Lower leg skin (tissue), 4 donors: ENCODE measurements at places on chromosomes 4 and X. TPM values are rescaled to one million over a fixed set of nuclear protein-coding genes. Genes with fewer than 3 reads are reported as not detected.

C4orf51 gene
- total RNA-seq = not detected

ADH1A gene
- total RNA-seq = not detected

MAGEA2B gene
- total RNA-seq = not detected

FTHL17 gene
- not detected for total RNA-seq

STPG2 gene
- 0.49 TPM for total RNA-seq

DNA sequence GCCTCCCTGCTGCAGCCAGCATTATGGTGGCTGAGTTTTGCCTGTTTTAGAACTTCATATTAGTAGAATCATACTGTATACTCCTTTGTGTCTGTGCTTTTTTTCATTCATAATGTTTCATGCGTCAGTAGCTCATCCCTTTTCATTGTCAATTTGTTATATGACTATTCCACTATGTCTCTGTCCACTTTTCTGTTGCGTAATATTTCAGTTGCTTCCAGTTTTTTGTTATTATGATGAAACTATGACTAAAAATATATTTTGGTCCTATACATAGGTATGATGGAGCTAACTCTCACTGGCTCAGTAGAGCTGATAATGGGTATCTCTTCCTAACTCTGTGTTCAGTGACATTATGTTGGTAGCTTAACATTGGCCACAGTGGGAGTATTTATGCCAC lies 48.3 kb downstream of the DMP1 start:
- DNase-seq = no peak

- DNase-seq = peak; percentile 96
These were observed at the start of gene PUDP for GRCh38 chrX:7147978-7148854. PUDP (minus strand) TSS chrX:7148153; CDS start chrX:7148113, 40 bp downstream.

DNA sequence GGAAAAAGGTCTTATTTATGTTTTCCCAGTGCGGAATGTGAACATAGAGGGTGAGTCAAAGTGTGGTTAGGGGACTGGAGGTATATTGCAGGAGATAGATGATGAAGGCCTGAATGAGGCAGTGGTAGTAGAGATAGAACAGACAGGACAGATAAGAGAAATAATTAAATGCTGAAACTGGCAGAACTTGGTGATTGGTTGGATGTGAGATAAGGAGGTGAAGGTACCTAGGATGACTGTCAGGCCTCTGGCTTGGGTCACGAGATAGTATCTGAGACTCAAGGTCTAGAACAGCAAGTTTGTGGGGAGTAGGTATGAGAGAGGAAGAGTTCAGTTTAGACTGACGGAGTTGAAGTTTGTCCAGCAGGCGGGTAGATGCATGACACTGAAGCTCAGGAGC lies 3.5 kb downstream of the MND1 start:
- no peak for DNase-seq

- DNase-seq = no peak
These were observed 223.9 kb downstream of the CAMK2D start for GRCh38 chr4:113537628-113538027.

GRCh38 chrX:134875671-134876070 lies 115.1 kb upstream of the SMIM10 start:
- no peak for DNase-seq

DNA sequence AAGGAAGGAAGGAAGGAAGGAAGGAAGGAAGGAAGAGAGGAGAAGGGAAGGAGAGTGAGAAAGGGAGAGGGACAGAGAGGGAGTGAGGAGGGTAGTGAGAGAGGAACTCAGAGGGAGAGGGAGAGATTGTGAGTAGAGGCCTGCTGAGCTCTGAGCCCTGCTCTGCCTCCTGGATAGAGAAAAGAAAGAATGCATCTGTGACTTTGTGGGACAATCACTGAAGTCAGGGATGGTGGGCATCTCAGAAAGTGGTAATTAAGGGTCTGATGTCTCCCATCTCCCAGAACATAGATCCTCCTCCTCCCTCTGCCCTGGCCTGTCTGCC lies 142.9 kb upstream of the BANK1 start:
- no peak for DNase-seq

DNA sequence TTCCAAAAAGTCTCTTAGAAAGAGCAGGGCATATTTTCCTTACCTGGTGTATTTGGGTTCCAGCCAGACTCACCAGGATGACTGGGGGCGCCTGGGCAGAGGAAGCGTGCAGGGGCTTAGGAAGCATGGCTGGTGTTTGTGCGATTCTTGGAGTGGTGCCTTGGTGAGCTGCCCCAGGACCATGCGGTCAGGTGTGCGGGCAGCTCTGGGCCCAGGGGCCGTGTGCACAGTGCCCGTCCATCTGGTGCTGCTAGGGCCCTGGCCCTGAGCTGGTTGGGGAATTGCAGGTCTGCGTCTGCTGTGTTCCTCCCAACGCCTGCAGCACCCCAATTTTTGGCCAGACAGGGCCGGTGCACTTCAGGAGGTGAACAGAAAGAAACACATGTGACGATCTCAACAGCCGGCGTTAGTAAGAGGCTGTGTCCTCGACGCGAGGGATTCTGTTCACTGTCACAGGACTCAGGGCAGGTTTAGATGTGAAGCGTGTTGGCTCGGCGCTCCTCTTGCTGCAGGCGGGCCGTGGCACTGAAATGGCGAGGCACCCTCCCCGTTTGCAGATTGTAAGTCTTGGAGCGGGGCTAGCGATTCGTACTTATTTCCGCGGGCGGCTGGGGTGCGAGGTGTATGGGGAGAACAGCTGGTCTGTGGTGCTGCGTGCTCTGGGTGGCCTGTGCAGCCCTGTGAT lies 15.2 kb downstream of the RGS12 start:
- DNase-seq = peak; percentile 83

DNA sequence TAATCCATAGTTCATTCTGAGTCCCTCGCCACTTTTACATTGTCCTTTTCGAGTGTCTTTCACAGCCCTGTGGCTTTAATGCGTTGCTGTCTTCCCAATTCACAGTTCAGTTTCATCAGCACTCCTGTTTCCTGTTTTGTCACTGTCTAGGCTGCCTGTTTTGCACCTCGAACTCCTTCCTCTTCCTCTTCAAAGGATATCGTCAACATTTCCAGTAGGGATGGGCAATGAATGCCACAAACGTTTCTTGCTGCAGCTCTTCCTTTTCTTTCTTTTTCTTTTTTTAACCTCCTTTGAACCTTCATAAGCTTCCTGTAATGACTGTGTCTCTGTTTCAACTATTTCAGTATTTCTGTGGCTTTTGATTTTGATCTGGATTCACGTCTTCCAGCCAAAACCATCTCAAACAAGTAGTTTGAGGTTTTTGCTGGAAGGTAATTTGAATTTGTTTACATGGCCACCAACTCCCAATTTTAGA lies 105.4 kb downstream of the ANXA3 start:
- DNase-seq = peak; percentile 29

- no peak for DNase-seq
These were observed 150.8 kb downstream of the PTTG2 start for GRCh38 chr4:38111024-38111423.

DNA sequence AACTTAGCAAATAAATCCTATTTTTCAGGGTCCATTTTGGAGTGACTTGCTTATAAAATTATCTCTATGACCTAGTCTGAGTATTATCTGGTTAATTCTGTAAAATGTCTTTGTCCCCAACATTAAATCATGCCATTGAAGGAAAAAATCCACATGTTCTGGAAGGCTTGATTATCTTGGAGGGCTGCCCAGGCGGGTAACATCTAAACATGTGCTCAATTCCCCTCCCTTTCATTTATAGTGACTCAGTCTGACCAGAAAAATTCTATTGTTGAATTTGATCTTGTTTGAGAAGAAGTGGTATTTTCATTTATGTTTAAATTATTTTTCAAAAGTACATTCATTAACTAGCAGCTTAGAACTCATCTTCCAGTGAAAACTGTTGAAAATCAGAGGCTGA lies 55.4 kb upstream of the SLC10A7 start:
- DNase-seq = no peak

DNA sequence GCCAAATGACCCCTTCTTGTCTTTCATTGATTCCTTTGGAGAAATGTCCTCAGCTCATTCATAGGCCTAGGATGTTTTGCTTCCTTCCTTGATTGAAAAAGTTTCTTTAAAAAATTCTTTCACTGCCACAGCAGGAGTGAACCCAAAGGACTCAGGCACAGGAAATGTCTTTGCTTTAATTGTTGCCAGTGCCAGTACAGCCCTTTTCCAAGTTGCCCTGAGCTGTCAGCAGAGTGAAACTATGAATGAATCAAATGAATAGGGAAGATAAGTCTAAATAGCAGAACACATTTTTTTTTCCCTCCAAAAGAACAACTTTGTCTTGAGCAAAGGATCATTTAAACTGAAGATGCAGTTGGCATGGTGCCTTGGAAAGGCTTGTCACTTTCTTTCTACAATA lies 63.8 kb upstream of the SLC4A4 start:
- no peak for DNase-seq

DNA sequence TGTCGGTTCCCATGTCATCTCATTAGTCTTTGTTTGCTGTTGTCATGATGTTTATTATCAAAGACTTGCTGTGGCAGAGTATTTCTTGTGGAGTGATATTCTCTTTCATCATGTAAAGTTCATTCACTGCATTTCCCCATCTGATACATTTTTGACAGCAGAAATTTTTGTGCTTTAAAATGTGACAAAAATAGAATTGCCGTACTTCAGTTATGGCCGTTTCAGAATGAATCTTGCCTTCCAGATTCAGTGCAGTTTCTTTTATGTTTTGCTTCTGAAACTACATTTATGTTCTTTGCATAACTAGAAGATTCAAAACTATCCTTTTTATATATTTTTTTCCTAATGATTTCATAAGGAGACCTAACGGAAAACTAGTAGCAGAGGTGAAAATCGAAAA lies 10.0 kb downstream of the CSTF2 start:
- no peak for DNase-seq

DNA sequence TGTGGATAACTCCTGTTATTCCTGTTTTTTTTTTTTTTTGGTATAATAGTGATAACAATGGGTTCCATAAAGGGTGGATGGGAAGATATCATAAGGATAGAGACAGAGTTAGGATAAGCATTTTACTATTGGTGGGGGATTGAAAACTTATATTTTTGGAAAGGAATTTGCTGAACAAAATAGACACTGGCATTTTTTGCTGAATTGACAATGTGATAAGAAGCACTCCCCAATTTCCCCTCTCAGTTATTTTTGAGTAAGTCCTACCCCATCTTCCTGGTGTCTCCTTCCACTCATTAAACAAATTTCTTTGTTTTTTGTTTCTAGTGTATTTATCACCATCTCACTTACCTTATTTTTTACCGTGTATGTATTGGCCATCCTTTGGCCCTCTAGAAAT lies 55.8 kb downstream of the AMELX start:
- DNase-seq = no peak

DNA sequence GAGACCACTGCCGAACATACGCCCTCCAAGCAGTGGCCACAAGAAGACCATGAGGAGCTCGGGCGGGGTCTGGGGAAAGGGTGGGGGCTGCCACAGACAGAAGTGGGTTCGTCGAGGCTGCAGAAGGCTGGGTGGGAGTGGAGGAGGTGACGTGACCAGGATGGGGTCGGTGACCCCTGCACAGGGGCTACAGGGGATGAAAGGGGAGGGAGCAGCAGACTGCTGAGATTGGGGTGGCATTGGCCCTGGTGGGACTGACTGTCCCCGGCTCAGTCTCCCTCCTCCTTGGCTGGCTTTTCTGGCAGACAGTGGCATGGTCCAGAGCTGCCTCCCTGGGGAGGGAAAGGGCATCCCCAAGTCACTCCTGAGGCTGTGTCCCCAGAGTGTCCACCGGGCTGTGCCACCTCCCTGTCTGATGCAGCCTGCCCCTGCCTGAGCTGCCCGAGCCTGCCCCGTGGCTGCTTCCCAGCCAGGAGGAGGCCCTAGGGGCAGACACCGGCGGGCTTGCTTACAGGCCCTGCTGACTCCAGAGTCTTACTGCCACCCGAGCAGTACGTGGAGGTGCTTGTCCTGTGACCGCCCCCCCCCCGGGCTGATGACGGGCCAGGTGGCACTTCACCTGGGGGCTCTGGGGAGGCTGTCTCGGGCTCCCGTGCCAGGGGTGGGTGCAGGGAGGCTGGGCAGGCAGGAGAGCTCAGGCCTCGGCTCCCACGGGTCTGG lies 7.2 kb downstream of the SH3BP2 start:
- no peak for DNase-seq

DNA sequence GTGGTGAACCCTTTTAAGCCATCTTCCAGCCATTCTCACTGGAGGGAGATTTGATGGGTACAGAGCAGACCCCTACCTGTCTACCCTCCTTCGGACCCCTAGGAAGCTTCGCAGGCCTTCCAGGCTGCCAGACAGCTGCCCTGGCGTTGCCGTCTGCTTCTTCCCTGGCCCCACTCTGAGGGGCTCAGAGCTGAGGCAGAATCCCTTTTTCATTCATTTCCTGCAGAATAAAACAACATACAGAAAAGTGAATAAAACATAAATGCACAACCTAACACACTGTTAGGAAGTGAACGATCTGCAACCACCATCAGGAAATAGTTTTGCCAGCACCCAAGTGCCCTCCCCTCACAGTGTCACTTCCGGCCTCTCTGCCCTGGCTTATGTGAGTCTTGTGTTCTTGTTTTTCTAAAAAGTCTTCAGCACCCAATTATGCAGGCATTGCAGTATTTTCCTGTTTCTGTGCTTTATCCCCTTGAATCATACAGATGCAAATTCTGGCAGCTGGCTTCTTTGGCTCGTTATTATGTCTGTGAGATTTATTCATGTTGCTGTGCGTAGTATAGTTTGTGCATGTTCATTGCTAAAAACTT lies 5.6 kb upstream of the ADD1 start:
- DNase-seq = peak; percentile 90

DNA sequence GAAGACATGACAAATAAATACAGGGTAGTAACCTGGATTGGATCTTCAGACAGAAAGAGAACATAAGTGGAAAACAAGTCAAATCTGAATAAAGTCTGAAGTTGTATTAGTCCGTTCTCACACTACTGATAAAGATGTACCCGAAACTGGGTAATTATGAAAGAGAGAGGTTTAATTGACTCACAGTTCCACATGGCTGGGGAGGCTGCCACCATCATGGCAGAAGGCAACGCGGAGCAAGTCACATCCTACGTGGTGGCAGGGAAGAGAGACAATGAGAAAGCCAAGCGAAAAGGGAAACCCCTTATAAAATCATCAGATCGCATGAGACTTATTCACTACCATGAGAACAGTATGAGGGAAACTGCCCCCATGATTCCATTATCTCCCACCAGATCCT lies 82.8 kb downstream of the USP46 start:
- DNase-seq = no peak

DNA sequence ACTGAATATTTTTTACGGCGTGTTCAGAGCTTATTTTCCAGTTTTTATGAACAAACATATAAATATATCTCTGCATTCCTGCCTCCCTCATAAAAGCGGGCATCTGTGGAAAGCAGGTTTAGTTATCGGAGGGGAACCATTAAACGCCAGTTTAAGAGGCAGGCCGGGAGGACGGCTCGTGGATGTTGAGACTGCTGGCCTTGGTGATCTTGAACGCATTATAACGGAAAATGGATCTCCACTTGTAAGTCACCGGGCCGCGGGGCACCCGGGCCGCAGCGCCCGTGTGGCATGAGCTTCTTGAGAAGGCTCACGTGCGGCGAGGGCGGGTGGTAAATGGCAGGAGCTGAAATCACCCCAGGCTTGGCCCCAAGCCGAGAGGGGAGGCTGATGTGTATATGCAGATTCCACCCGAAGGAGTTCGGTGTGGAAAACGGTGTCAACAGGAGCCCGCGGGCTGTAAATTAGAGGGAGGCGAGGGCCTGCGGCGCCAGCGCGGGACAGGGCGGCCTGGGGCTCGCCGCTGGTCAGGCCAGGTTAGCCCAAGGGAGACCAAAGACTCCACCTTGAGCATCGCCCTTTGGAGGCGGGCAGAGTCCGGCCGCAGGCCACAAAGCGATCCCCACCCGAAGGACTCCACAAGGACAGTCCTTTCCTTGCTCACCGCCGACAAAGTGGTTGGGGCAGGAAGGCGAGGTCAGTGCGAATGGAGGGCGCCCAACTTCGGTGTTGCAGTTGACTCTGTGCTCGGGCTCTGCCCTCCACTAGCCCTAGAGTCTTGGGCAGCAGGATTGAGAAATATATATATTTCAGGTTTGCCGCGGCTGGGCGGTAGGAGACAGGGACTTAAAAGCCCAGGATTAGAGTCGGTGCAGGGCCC lies 1.3 kb upstream of the HAND2 start:
- no peak for DNase-seq
